ENCODE measurements at places on chromosomes 1 and 21.

- no peak for DNase-seq
These were observed 262.3 kb downstream of the FAF1 start for GRCh38 chr1:50697440-50698421.

- DNase-seq: peak; percentile 66
These were observed 13.4 kb upstream of the NOS1AP start for GRCh38 chr1:162056043-162056442.

- no peak for DNase-seq
These were observed 118.7 kb downstream of the SIK1 start for GRCh38 chr21:43308101-43308814.

DNA sequence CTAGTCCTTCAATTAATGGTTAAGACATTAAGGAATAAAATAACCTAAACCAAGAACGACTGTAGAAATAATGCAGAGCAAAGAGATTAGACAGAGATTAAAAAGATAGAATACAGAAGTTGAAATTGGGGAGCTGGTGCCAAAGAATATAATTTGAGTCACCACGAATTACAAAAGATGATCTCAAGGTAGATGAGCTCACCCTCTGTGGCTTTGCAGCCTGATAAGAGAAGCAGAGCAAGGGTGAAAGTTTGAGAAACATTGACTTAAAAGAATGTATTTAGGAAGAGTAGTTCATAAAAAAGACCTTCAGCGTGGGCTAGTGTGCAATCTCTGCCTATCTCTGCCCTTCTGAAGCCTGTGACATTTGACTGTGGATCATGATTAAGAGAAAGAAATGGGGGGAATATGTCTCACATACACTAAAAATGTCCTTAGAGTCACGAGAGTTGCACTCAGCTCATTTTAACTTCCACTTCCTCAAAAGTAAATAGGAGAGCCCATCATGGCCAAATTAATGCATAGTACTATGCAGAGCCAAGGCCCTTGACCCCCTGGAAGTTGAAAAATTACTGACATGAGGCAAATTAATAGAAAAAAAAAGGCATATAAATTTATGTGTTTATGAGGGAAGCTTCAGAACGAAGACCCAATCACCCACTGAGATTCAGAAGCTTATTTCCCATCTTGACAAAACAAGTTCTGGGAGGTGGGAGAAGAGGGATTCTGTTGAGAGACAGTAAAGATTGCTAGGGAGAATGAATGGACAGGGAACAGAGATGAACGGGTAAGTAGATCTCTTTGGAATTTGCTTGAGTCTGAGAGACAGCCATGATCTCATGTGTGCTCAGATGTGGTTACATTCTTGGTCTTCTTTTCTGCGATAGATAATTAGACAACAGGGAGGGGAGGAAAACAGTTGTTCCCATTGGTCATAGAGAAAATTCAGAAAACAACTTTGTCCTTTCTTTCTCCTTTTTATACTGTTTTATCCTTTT lies 395.4 kb upstream of the LRRC7 start:
- DNase-seq: peak; percentile 1

- DNase-seq: no peak
These were observed 72.9 kb downstream of the HLCS start for GRCh38 chr21:36893581-36893980.

DNA sequence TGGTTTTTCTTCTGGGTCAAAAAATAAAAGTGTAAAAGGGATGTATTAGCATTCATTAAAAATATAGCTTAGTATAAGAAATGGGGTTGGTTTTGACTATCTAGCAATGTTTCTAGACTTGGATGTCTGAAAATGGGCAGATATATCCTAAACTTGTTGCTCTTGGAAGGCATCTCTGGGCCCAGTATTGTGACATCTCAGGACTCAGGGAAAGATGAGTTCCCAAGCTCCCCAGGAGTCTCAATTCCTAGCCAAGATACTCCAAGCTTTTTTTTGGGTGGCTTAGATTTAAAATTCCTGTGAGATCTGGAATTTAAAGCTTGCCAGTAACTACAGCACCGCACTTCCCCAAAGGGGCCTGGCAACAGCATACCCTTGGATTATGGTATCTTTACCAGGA lies 11.5 kb upstream of the HSD17B7 start:
- no peak for DNase-seq

GRCh38 chr21:44998621-44999427 lies 59.0 kb downstream of the SLX9 start:
- no peak for DNase-seq

- peak; percentile 49 for DNase-seq
These were observed 3.0 kb upstream of the SUMO3 start for GRCh38 chr21:44820851-44821250.

- DNase-seq: peak; percentile 69
These were observed 112.2 kb downstream of the NR5A2 start for GRCh38 chr1:200139661-200140250.

DNA sequence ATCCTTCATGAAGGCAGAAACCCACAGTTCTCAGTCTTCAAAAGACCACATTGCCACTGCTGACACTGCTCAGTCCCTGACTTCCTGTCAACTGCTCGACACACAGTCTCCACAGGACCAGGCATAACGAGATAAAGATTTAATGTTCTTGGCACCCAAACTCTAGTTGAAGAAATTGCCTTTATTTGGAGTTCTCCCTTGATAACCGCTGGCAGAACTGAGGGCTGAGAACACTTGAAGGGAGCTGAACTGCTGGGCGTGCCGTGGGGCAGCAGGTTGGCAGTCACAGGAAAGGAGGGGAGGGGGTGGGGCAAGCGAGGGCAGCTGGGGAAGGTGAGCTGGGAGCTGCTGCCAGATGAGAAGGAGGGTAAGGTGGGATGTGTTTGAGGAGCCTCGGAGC lies 15.9 kb downstream of the HENMT1 start:
- no peak for DNase-seq

- DNase-seq: no peak
These were observed 239.6 kb upstream of the FOXD3 start for GRCh38 chr1:63082766-63083165.

- no peak for DNase-seq
These were observed 15.1 kb upstream of the ADORA1 start for GRCh38 chr1:203112475-203112874.

GRCh38 chr1:160954158-160955104 lies at the start of gene ITLN2:
Gene ITLN2 (minus strand): TSS chr1:160954809. CDS start chr1:160954741, 68 bp downstream.
- peak; percentile 9 for DNase-seq
